Renal pelvis (tissue), 12 donors: ENCODE measurements at places on chromosomes 1 and 21.

DNA sequence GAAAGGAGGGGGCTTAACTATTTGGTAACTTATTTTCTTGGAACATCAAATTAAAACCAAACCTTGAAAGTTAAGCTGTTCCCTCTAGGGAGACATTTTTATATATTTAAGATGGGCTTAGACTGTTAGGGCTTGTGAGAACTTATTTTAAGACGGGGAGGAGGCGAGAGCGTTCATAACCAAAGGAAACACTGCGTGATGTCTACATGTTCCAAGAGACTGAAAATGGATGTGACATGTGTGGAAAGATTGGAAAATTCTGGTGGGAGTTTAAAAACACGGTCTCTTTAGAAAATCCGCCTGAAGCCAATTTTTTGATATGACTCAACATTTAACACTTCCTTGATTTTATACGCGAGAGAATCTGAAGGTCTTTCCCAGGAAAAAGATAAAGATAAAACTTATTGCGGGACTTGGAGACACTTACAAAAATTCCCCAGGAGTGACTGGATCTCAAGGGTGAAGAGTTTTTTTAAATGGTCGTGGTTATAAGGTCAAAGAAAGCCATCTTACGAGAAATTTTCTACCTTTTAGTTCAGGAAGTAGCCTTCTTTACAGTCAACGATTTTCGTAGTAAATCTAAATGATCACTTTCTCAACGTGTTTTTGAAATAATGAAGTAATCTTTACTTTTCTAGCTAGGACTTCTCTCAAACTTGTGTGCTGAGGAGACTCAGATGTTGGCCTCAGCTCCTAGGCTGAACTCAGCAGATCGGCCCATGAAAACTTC, 828 bp downstream of the PNRC2 start:
- DNase-seq = no peak

DNA sequence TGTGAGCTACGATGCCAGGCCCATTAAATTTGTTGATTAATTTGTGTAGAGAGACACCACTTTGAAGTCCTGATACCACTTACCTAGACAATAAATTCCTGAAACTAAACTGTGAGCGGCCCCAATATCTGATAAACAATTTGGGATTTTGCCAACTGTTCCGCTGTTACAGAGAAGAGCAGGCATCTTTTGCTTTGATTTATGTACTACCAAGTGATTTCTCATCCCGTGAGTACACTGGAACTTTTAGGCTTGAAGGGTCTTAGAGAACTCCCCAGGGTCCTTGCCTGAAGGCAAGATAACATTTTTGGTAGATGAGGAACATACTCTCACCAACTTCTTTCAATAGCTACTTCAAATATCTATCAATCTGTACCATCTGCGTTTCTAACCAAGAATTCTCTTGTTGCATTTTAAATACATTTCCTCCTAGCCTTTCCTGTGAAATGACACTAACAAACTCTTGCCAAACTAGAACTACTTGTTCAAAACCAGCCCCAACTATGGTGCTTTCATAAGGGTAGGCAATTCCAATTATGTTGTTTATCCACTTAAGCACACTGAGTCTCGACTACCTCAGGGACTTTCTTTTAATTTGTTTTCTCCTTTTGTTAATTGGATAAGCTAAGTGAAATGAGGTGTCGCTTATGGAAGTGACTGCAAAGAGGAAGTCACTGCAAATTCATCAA, 23.2 kb upstream of the SLC30A1 start:
- no peak for DNase-seq

DNA sequence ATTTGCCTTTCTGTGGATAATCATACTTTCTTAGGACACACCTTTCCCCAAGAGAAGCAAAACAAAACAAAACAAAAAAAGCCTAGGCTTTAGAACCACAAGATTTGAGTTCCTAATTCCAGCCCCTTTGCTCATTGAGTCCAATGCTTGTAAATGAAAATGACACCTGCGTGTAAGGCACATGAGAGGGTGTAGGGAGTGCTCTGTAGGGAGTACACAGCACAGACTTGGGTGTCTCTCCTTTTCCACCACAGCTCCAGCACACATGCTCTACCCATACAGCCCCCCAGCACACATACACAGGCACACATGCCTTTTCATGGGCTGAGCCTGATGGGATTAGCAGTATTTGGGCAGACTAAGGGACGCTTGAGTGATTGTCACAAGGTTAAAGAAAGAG, 9.2 kb upstream of the NGF start:
- no peak for DNase-seq

DNA sequence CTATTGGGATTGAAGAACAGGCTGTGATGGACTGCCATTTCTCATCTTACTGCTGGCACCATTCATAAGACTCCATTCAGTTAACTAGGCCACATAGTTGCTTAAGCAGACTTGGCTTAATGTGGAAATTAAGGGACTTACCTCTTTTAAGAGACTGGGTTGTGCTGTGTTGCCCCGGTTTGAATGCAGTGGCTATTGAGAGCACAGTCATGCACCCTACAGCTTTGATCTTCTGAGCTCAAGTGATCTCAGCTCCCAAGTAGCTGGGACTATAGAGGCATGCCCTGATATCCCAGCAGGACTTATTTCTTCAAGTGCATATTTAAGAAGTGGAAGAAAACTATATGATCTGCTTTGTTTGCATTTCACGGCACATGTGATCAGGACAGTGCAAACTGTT, 181.1 kb downstream of the RASAL2 start:
- DNase-seq = no peak

GRCh38 chr1:43530483-43531106, at the start of gene PTPRF:
PTPRF (plus strand) TSS chr1:43530883; CDS start chr1:43545076, 14,193 bp downstream.
- no peak for DNase-seq

GRCh38 chr1:6794164-6794563, 8.9 kb downstream of the CAMTA1 start:
- peak; percentile 28 for DNase-seq

- peak; percentile 17 for DNase-seq
Measured at GRCh38 chr1:145887631-145888030, 2.0 kb upstream of the ANKRD35 start.

DNA sequence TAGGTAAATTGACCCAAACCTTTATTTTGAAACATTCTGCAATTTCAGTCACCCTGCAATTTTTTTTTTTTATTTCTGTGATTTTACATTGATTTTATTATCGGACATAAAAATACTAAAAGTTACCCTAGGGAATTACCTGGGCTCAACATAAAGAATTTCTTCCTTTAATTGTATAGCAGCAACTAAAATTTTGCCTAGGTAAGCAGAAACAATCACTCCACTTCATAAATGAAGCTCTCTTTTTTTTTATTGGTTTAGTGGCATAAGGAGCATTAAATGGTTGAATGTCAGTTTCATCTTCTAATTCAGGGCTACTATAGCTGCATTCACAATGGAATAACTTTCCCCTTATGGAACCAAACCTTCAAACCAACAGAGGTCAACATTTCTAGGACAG, 15.3 kb upstream of the OR2M4 start:
- no peak for DNase-seq

DNA sequence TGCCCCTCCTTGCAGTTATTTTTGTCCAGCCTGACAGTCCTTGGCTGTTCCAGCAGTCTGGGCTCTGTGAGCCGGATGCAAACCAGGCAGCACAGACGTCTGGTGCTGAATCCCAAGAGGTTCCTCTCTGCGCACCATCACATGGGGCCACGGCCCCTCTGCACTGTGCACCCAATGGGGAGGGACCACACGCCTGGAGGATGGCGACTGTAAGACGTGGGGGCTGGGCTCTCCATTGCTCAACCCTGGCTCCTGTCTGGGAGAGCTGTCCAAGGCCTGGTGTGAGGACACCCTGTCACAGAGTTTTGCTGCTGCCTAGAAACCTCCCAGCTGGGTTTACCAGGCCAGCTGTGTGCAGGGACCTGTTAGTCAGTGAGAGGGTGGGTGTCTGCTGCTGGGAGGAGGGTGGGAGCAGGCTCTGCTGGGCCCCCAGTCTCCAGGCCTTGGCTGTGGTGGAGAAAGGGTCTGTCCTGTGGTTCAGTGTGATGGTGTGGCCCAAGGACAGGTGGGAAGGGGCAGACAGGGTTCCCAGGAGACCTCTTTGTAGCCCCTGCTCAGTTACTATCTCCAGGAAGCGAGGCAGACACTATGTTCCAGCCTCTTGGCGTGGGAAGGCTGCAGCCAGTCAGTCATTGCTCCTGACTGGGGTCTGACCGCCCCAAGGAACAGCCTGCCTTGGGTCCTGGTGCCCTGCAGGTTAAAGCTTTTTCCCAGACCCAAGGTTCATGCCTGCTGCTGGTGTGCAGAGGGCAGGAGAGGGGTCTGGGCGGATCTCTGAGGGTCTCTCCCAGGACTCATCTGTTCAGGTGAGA, 13.8 kb downstream of the HEYL start:
- peak; percentile 65 for DNase-seq

DNA sequence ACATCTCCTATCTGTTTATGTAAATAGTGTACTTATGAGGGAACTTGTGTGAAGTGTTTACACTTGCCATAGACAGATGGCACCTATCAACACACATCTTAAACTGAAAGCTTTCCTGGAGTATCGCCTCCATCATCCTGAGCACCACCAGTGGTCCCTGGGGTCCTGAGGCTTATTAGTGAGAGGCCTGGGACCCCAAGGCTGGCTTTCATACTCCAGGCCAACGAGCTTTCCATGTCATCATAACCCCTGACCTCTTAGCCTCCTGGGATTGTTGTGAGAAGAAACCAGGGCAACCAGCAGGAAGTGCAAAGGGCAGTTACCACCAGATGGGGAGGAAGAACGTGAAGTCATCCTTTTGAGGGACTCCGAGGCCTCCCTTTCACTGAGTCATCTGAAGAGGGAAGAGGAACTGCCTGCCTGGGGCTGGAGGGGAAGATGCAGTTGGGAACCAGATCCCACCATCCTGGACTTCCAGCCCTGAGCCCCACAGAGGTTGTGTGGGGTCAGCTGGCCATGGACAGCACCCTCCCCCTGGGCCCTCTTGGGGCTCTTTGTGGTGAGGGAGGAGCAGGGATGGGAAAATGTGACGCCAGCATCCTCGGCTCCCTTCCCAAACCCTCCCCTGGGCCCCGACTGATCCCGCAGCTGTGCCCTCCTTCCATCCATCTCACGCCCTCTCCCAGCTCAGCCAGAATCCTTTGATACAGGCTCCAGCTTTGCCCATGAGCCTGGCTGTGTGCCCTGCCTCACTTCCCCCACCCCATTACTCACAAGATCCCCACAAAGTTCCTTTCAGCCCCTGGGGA, 5.8 kb downstream of the INKA2 start:
- no peak for DNase-seq

DNA sequence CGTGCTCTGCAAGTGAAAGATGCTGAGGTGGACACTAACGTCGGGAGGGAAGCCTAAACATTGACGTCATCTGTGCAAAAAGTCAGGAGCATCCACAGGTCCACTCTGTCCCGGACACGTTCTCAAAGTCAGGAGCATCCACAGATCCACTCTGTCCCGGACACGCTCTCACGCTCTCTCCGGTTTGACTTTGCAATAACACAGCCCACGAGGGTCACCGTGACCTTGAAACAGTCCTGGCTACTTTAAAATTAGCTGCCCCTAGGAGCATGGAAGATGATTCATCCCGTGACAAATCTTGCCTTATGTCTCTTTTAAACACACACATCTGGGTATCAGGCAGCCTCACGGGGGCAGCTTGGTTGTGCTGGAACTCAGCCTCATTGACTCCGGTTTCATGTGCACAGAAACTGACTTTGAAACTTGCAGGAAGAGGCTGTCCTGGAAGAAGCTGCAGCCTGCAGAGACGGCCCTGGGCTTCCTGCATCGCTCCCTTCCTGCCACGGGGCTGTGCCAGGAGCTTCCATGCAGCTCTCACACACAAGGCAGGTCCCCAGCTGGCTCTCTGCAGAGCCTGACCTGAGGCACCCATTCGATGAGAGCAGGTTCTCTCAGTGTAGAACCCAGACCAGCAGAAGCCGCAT, 18.1 kb upstream of the COL18A1 start:
- DNase-seq = no peak

DNA sequence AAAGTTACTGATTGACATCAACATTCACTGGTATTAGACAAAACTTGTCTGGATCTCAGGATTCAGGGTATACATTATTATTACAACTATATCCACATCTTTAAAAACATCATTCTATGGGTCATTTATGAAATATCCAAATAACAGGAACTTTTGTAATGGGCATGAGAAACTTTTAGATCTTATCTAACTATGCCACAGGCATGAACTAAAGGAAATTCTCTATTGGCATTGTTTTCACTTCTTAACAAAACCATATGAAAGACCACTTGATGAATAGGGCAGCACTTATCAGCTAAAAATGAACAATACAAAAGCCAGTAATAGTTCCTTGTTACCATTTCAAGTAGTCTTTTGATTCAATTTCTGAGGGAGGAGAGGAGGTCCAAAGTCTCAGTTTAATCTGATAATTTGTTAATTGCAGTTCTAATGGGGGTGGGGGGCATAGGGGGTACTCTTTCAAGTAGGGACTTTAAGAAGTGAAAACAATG, 30.8 kb upstream of the CPLANE2 start:
- no peak for DNase-seq

DNA sequence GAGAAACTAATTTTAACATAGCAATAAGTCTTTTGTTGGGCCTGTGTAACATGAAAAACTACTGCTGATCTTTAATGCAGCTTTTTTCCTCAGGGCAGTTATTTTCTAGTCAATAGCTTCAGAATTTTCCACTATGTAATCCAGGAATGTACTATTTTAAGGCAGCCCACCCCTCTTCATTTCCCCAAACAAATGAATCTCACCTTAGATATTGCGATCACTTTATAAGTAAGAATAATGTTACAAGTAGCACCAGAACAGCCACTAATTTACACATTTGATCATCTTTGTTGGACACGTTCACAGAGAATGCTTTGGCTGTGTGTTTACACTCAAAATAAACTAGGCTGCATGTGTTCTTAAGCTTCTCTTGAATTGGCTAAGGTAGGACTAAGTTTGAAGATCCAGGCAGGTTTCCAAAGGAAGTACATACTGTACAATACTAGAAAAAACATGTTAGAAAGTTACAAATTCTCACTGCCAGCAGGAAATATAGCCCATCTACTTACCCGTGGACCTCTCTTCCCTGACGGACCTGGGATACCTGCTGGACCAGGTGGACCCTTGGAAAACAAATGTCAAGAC, 41.7 kb downstream of the COL24A1 start:
- no peak for DNase-seq

- no peak for DNase-seq
Measured at GRCh38 chr1:229070168-229070567, 200.7 kb upstream of the RAB4A start.

DNA sequence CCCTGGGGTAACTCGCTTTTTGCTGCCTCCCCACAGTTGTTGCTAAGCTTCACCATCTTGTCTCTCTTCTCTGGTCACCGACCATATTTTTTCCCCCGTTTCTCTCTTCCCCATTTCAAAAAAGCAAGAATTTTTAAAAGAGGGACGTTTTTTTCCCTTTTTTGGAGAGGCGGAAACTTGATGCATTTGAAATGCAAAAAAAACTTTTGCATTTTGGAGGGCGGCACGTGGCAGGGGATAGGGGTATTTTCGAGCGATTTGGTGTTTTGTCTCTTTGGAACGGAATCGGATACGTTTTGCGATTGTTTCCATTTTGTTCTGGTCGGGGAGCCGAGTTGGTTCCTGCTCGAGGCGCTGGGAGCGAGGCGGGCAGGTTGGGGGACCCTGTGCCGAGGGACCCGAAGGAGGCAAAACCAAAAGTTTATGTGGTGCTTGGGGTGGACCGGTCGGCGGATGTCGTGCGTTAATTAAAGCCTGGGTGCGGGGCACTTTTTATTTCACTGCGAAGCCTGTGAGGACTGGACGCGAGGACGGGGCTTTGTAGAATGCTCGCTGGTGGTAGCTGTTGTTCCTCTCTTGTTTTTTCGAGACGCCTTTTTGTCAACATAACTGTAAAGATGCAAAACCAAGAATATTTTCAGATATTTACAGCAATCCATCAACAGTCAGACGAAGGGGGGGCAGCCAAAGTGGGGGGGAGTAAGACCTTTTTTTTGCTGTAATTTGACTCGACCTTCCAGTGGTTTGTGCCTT, 884 bp downstream of the H3-3A start:
- DNase-seq = no peak
